HuH-7.5 (cell line): ENCODE measurements at places on chromosomes 1 and 21.
A peak's percentile ranks its signal among the peaks of the same experiment; 100 is the strongest.

- DNase-seq: no peak
These were observed 40.8 kb upstream of the RXRG start for GRCh38 chr1:165485716-165486115.

DNA sequence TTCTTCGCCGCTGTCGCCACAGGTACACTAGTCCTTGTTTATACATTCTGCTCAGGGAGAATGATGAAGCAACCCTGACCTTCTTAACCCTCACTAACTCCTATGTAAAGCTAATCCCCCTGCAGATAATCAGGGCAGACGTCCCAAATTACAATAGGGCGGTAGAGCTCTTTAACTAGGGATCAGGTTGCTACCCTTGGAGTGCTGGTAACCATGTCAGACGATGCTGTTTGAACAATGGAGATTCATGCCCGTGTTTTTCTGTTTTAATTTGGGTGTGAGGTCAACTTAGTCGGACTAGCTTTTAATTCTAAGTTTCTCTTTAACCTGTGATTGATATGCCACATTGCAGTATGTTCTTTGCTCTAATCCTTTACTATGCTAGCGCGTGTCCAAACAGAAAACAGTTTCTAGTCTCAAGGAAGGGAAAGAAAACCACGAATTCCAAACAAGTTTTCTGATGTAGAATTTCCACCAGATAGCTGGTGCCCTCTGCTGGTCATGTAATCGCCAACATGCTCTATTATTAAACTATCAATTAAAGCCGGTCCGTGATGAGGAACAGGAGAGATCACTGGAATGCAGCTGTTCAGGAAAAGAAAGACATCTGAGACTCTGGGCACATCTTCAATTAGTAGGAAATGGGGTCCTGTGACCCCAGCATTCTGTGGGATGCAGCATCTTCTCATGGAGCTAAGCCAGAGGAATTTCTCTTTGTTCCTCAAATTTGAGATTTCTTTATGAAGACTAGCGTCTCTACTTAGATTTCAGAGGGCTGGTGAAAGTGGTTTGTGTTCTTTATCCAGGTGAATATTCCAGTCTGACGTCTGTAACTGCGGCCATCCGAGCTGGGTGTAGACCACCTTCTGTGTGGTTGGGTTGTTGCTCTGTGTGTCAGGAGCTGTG lies 18.3 kb upstream of the VAMP3 start:
- no peak for DNase-seq

GRCh38 chr1:71044833-71045232 lies 2.8 kb downstream of the PTGER3 start:
- DNase-seq: no peak

DNA sequence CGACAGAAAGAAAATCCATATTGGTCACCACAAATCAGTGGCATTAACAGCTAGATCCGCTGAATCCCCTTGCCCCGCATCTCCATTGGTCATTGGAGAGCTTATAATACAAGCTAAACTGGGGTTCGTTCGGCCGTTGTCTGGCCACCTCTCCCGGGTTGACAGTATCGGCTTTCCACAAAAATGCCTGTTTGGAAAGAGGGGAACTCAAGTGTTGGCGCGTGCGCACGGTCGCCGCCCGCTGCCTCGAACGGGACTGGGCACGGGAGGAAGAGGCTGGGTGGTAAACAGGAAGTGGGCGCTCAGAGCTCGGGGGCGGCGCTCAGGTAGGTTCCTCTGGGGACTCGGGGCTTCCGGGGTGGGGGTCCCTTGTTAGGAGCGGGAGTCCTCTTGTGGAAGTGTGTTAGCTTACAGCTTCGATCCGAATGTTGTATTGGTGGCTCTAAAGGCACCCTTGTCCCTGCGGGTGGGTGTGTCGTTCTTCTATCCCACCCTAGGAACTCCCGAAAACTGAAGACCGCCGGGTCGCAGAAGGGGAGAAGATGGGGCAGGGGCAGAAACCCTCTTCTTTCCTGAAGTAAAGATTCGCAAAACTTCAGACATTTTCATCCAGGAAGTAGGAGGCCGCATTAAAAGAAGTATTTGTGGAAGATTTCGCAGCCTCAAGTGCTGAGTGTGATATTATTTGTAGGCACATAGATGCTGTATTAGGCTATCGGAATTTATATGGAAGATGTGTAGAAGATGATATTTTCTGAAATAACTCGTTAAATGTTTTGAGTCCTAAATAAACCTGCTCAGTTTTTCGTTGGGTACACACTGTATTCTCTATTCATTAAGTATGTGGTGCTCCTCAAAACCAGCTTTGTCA lies 962 bp downstream of the BROX start:
- DNase-seq: peak; percentile 85

DNA sequence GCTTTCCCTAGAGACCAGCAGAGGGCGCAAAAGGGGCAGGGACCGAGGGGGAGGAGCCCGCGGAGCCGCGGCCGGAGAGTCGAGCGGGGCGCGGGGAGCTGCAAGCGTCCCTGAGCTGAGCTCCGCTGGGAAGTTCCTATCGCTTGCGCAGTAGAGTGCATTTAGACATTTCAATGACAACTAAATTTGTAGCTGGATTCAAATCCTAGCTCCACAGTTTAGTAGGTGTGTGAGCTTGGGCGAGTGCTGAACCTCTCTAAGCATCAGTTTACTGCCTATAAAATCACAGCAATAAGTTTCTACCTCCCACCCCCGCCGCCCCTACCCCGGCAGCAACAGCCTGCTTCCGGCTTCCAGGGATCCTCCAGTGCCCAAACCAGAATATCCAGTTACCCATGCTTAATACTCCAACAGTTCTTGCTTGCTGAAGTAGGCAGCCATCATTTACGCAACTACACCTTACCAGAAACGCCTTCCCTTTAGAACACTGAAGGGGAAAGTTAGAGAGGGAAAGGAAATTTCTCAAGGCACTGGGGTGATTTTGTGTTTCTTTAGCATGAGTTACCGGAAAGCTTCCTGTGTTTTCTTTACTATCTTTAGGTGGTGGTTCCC lies 9.1 kb downstream of the TLR5 start:
- peak; percentile 79 for DNase-seq

DNA sequence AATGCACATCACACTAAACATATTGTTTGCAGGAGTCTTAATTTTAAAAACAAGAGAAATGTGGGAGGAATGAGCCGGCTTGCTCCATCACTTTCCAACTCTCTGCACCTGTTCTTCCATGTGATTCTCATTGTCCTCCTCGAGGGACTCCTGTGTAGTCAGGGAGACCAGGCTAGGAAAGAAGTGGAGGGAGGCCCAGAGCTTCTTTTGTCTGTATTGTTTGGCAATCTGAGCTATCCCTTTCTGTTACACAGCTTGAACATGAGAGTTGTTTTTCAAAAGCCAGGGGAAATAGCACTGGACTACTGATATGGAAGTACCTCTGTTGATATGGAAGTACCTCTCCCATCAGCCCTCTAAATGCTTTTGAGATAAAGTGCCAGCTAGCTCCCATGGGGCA lies 18.8 kb upstream of the LRRC8D start:
- DNase-seq: no peak

GRCh38 chr1:219161371-219161770 lies 12.3 kb upstream of the LYPLAL1 start:
- no peak for DNase-seq

- no peak for DNase-seq
These were observed 72.6 kb upstream of the PGBD5 start for GRCh38 chr1:230498704-230499103.
